ENCODE measurements at places on chromosomes 6 and 20.

GRCh38 chr6:95431637-95432228 is 145.6 kb upstream of the MANEA start:
- DNase-seq = no peak

DNA sequence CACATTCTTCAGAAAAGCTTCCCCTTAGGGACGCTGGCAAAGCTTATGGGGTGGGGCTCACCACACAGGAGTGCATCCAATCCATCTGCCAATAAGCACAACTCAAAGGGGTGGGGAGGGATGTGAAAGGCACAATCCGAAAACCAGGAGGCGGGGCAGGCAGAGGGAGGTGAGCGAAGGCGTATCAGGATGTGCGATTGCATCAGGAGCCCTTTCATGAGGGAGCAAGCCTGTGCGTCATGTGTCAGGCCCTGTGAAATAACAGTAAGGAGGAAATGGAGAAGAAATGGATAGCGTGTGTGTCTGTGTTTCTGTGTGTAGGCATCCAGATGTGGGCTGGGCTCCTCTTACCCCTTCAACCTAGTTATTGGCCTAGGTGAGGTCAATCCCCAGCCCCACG is 382.4 kb upstream of the CDH4 start:
- no peak for DNase-seq

GRCh38 chr20:57677584-57677982 is 32.2 kb downstream of the PMEPA1 start:
- no peak for DNase-seq

GRCh38 chr20:9615766-9616454 is 101.5 kb downstream of the LAMP5 start:
- DNase-seq = no peak

- DNase-seq = no peak
These were observed 657.5 kb upstream of the GJE1 start for GRCh38 chr6:141475259-141475658.

GRCh38 chr6:11804701-11805100 is 26.1 kb upstream of the ADTRP start:
- no peak for DNase-seq

DNA sequence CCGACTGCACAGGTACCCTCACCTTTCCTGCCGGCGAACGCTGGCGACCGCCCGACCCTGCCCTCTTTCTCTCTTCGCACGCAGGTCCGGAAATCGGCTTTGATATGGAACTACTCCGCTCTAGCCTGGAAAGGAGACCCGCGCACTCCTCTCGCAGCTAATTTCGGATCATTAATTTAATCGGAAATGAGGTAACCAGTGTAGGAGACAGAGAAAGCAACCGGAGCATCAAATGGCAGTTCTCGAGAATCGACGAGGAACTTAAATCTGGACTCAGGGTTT is 949 bp upstream of the ATXN1 start:
- DNase-seq = no peak

- no peak for DNase-seq
These were observed 214.0 kb upstream of the EXOC2 start for GRCh38 chr6:906920-907319.

GRCh38 chr20:19330731-19331130 is 118.3 kb downstream of the SLC24A3 start:
- DNase-seq = no peak

DNA sequence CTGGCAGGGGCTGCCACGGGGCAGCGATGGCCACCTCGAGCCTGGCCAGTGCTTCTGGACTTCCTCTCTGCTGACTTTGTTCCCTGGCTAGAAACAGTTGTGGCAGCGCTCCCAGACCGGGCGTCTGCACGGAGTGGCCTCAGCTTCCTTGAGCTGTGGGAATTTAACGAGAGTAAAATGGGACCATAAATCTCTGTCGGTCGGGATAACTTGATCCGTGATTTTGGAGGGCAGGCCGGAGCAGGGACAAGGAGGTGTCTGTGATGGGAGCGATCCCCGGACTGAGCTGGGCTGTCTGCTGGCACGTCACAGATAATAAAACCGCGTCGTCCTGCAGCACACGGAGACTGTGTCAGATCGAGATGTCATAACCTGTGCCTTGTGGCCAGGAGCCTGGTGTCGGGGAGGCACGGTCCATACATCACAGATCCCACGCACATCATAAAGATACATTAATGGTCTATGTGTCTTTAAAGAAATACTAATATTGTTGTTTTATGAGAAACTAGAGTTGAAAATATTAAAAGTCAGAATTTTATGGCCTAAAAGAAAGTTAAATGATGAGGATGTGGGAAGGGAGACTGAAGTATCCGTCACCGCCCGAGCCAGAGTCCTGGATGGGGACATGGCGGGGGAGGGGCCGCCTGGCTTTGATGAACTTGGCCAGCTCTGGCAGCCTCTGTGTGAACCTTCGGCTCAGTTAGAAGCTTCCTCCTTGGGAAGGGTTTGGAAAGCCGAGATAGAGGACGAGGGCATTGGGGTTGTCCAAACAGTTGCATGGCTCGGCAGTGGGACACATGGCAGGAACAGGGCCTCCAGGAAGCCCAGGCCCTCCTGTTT is 6.5 kb upstream of the RBBP8NL start:
- DNase-seq = peak; percentile 38

- DNase-seq = no peak
These were observed 405.3 kb downstream of the MAFB start for GRCh38 chr20:40283689-40284088.

DNA sequence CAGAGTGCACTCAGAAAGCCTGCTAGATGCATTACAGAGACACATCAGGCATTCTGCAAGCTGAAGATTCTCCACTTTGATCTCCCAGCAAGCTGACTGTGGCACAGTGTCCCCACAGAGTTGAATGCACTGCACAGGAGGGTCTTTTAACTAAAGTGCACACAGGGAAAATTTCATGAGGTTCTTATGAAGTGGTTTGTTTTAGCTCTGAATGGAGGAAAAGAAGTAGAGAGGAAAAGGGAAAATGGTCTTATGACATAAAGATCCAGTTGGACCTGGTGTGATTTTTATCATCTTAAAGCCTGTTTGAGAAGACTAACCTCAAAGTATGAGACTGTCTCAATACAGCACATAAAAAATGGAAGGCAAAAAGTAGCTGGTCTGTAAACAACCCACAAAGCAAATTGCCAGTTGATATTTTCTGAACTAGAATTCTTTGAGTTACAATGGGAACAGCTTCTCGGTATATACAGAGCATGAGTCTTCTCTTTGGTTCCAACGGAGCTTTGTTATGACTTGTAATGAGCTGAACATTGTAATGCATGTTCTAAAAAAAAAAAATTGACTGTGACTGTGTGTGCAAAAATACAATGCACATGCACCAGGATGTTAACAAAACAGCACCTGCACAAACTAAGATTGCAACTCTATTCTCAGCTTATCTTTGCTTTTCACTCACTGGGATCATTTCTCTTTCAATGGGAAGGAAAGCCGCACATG is 383.0 kb upstream of the ID4 start:
- no peak for DNase-seq

- DNase-seq = no peak
These were observed 67.3 kb downstream of the ZNF292 start for GRCh38 chr6:87222676-87223075.

- DNase-seq = no peak
These were observed 91.3 kb upstream of the PAK5 start for GRCh38 chr20:9930142-9930541.

DNA sequence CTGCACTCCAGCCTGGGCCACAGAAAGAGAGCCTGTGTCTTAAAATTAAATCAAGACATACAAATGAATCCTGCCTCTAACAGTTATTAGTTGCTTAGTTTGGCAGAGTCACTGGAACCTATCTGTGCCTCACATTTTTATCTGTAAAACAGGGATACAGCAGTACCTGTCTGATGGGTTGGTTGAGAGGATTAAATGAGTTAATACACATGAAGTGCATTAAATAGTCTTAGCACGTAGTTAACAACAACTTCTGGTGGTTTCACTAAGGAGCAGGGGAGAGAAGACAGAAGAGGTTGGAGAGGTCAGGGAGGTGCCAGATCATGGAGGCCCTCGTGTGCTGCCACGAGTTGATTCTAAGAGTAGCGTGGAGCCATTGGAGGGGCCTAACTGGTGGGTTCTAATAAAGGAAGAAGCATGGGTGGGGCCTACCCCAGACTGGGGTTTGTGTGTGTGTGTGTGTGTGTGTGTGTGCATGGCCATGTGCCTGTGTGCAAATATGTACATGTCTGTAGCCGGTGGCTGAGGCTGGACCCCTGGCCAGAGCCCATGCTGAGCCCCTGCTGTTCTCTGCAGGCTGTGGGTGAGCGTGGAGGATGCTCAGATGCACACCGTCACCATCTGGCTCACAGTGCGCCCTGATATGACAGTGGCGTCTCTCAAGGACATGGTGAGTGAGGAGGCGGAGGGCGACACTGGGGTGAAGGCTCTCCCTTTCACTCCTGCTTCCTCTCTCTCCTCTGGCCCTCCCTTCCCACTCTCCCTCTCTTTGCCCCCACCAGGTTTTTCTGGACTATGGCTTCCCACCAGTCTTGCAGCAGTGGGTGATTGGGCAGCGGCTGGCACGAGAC is 9.1 kb downstream of the RBCK1 start:
- DNase-seq = no peak

DNA sequence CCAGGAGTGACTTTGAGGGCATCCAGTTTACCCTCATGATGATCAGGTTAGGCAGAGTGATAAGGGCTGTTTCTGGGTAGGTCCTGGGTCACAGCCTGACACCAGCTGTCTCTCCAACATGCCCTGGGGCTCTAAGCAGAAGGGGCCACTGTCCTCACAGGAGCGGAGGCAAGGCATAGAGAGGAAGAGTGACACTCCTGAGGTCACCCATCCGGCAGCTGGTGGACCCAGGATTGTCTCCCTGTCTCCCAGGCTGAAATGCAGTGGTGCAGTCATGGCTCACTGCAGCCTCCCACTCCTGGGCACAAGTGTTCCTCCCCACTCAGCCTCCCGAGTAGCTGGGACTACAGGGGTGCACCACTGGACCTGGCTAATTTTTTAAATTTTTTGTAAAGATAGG is 12.0 kb downstream of the DLGAP4 start:
- no peak for DNase-seq

- no peak for DNase-seq
These were observed 70.0 kb upstream of the TIAM2 start for GRCh38 chr6:154925130-154925529.

- DNase-seq = no peak
These were observed 235.4 kb downstream of the BTBD9 start for GRCh38 chr6:38404355-38404754.

DNA sequence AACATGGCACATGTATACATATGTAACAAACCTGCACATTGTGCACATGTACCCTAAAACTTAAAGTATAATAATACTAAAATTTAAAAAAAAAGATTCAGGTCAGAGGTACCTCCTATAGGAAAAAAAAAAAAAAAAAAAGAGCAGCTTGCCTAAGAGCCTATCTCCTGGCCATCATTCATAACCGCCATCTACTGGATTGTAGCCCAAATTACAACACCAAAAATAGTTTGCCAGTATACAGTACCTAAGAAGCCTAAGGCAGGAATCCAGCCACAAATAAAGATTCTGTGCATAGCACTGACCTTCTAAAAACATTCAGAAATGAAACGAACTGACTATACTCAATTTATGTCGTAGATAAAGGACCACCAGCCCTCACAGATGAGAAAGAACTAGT is 438.4 kb upstream of the ADGRB3 start:
- DNase-seq = no peak

- DNase-seq = no peak
These were observed 14.8 kb upstream of the NAA20 start for GRCh38 chr20:20002101-20002998.

GRCh38 chr6:39072830-39073229 is 24.2 kb downstream of the GLP1R start:
- DNase-seq = no peak

DNA sequence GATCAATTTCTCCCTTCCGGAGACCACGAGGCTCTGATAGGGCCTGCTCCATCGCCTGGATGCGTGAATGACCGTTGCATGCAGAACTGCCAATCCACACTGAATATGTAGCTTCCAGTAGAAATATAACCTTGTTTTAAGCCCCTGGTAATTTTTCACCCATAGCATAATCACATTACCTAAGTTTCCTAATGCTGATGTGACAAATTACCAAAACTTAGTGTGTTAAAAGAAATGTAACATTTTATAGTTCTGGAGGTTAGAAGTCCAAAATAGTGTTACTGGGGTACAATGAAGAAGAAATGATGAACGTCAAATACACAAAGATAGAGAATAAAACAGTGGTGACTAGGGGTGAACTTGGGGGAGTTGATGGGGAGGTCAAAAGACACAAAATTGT is 22.0 kb upstream of the SIRPD start:
- DNase-seq = no peak
